Myocyte (in vitro differentiated cells): ENCODE measurements at places on chromosomes 5 and 9.

DNA sequence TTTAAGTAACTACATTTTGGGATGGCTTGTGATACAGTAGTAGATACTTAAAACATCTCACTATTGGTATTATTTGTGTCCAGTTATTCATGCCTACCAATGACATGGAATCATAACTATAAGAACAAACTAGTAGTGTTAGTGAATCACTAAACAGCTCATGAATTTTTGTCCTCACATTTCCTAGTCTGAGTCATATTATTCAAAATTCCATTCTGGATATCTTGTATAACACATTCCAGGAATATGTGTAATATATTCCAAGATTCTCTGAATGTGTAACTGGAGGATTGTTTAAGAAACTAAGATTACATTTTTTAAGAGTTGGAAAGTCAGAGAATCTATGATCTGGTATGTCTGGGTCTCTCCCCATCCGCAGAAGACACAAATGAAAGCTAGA is 565.3 kb upstream of the ZNF608 start:
- peak; percentile 67 for DNase-seq

DNA sequence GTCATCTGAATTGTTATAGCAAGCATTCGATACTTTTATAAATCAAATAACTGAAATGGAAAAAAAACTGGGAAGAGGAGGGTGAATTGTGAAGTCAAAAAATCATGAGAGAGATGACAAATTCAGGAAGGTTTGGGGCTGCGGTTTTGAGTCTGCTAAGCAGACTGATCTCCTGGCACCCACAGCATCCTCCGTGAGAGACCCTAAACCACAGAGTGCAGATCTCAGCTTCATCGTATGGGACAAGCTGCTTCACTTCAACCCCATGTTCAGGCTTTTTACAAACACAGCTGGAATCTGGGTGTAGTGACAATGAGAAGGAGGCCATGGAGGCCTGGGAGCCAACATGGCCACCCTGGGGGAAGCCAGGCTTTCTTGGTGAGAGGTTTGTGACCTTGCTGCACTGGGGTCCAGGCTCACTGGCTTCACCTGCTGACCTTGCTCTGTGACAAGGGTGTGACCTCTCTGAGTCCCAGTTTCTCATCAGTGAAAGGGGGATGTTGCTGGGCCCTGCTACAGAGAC is 19.4 kb downstream of the USP20 start:
- DNase-seq: no peak

DNA sequence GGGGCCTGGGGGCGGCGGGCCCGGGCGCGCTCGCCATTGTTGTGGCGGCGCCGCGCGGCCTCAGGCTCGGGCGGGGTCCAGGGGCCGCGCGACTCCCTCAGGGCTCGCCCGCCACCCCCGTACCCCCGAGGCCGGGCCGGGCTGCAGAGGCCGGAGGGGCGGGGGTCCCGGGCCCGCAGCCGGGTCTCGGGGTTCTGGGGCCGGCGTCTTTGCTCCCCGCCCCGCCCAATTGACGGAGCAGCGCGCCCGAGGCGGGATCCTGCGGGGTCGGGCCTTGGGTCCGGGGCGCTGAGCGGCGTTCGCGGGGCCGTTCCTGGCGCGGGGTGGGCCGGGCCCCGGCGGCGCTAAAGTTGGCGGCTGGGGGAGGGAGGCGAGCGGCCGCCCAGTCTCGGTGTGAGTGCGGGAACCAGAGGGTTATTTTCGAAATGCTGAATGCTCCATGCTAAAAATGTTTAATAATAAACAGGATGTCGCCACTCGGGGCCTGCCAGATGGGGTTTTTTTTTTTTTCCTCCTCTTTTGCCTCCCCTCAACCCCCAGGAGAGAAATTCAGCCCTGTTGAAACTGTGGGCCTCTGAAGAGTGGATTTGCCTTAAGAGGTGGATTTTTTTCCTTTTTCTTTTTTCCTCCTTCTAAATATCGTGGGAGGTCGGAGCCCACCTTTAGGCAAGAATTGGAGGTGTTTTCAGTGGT is 724 bp downstream of the PRRC2B start:
- peak; percentile 59 for DNase-seq

DNA sequence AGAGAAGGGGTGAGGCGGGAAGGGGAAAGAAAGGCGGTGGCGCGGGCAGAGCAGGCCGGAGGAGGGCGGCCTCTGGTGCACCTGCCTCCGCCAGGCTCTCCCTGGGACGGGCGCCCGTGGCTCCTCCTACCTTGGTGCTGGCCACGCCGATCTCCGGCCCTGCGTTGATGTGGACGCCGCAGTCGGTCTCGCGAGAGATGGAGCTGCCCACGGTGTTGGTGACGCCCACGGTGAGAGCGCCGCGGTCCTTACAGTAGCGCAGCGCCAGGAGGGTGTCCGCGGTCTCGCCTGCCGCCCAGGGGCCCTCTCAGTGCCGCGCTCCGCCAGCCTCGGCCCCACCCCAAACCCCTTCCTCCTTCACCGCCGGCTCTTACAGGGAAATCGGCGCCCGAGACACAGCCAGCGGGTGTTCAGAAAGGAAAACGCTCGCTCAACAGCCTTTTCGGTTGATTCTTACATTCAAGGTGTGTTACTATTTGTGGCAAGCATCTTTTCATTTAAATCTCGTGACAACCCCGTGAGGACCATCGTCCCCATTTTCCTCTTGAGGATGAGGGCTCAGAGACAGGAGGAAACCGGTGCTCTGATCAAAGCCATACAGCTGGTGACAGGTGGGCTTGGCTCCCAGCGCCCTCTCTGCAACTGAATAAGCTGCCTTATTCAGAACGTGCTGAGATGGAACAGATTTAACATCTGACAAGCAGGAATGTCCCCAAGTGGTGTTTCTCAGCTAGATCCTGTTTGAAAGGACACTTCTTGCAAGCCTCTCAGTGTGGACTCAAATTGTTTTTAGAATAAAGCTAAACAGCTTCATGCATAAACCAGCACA is 22.0 kb upstream of the MAPK9 start:
- DNase-seq: no peak

GRCh38 chr5:103464835-103465484 is 97.6 kb downstream of the NUDT12 start:
- DNase-seq: peak; percentile 37

- no peak for DNase-seq
These were observed 102.0 kb upstream of the NREP start for GRCh38 chr5:111859031-111859430.

DNA sequence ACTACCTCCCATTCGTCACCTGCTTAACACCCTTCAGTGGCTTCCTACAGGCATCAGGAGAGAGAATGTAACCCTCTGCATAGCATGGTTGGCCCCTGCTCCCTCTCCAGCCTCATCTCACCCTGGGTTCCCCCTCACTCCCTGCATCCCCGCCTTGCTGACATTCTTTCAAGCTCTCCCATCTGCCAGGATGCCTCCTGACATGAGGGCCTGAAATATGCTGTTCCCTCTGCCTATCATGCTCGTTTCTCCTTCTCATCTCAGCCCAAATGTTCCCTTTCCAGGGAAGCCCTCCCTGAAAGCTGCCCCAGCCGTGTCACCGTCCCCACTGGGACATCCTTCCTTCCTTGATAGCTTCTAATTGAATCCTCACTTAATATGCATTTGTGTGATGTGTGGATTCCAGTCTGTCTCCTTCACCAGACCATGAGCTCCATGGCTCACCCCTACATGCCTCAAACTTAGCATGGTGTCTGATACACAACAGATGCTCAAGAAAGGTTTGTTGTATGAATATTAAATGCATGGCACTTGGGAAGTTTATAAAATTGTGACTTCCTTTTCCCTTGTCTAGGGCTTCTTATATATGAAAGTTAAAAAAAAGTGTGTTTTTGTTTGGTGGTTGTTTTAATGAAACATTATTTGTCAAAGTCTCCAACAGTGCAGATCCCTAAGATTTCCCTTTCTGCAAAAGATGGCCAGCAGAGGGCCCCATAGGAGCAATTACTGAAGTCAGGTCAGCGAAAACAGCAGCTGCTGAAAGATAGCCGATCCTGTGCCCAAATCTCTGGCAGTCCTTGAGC is 7.3 kb upstream of the C5orf58 start:
- DNase-seq: peak; percentile 79

DNA sequence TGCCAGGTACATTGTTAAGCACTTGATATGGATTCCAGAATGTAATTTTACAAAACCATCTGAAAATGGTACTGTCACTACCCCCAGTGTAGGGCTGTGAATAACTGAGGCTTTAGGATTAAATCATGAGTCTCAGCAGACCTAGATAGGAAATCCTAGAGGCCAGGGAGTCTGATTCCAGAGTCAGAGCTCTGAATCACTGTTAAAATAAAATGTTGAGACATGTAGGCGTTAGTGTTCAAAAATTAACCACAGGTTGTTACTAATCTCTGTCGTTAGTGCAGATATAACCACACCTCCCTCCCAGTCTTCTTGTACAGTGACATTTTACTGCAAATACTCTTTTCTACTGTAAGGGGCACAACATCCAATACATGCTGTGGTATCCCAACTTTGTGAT is 1828.8 kb downstream of the MAT2B start:
- no peak for DNase-seq

- peak; percentile 17 for DNase-seq
These were observed 491 bp downstream of the APC start for GRCh38 chr5:112738191-112738560.

DNA sequence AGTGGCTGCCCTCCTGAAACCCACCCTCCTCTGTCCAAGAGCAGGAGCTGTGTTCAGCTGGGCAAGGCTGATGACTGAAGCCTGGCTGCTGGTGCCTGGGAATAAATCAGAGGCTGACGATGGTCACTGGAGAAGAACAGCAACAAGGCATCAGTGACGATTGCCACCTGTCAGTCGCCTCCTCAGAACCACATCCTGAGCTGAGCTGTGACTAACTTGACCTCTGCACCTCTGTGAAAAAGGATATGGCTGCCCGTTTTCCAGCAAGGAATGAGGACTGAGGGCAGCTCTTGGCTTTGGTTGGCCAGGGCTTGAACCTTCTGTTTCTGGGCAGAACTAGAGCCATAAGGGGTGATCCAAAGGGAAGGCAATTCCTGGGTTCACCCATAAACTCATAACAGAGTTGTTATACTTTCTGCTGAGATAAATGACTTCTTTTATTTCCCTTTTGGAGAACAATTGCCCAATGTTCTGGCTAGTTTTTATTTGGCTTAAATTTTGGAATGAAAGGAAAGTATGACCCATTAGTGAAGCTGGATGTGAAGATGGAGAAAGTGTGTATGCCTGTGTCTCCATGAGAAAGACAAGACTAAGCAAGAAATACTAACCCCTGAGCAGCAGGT is 40.1 kb downstream of the TRIP13 start:
- peak; percentile 81 for DNase-seq

- no peak for DNase-seq
These were observed 50.1 kb upstream of the ADRB2 start for GRCh38 chr5:148776261-148776660.

- DNase-seq: peak; percentile 38
These were observed 379.4 kb downstream of the SEMA5A start for GRCh38 chr5:9166202-9167112.

DNA sequence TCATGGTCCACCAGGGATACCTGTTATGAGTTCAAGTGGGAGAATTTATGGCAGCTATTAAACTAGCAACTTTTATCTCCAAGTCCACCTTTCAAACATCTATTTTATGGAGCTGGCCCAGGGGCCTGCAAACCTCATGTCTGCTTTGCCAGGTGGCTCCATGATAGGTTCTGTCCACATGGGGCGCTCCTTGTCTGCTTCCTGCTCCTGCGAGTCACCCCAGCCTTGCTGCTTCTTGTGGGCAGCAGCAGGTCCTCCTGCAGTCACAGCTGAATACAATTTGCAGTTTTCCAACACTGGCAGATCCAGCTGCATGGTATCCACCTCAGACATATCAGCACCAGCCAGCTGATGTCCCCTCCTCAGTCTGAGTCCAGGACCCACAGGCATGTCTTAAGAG is 39.6 kb upstream of the FRRS1L start:
- no peak for DNase-seq

GRCh38 chr5:65062469-65063083 is 293.8 kb downstream of the CWC27 start:
- DNase-seq: peak; percentile 81

- DNase-seq: no peak
These were observed 39.7 kb upstream of the NIPBL start for GRCh38 chr5:36836831-36837230.

DNA sequence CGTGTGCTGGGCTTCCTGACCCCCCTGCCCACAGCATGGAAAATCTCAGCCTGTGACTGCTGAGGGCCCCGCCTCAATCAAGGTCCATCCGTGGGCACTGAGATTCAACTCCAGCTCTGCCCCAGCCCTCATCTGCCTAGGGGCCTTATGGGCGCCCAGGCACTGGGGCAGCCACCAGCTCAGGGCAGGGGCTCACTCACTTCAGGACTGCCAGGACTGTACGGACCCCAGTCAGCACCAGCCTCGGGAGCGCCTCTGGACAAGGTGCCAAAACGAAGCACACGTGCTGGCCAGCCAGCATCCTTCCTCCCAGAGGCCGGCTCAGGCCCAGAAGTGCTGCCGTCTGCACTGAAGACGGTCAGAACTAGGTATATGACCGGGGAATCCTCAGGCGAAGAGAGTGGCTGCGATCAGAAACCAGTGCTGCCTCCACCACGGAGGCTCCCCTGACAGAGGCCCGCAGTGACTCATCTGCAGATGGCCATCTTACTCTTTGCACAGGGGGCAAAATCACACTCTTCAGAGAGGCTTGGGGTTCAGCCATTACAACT is 19.6 kb downstream of the CLPTM1L start:
- no peak for DNase-seq

DNA sequence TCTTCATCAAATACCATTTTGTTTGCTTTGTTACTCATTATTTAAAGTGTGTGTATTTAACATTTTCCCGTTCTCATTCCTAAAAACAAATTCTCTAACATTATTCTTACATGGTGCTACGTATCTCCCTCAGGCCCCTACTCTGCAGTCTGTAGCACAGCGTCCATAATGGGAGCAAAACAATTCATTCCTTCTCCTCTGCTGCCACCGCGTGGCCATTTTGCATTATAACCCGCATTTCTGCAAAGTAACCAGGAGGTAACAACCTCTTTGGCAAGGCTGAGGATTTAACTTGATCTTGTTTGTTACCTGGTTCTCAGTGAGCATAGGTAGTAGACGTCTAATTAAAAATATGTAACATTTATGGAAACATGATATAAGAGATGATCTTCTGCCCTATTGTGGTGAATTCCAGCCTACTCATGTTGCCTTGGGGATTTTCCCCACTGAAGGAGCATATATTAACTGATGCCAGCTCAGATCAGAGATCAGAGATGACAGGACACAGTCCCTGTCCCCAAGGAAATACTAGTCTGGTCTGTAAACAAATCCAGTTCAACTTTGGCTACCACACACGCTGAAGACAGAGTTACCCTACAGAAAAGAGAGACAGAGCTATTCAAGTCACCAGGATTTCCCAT is 10.5 kb downstream of the OR1K1 start:
- peak; percentile 88 for DNase-seq

GRCh38 chr5:72366324-72366976 is 46.3 kb downstream of the PTCD2 start:
- DNase-seq: peak; percentile 86
